ENCODE measurements at places on chromosomes 6 and 20. TPM values are rescaled to one million over a fixed set of nuclear protein-coding genes. Genes with fewer than 3 reads are reported as not detected.

The YTHDF1 gene
- total RNA-seq: 31.8 TPM

DNA sequence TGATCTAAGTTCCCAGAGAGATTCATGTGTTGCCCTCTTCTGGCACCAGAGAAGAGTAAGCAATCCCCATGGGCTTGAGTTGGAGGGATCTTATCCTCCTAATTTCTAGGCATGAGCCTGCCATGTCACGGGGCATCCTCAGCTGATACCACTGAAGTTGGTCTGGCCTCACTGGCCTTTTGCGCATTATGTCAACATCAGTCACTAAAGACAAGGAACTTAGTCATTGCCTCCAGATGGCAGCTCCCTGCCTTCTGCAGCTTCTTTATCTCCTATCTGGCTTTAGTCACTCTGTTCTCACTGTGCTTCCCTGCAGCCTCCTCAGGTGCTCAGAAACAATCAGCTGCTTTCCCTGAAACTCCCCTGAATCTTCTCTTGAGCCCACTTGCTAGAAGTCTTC is 312.2 kb downstream of the ADGRG6 start:
- no peaks in the 10 kb centered on the region for H3K27me3 ChIP-seq
- H3K36me3 ChIP-seq: no peaks in the 10 kb centered on the region
- no peaks in the 10 kb centered on the region for H3K4me1 ChIP-seq
- no peak overlapping the region for H3K27ac ChIP-seq

- H3K4me1 ChIP-seq: no peaks in the 10 kb centered on the region
- H3K4me3 ChIP-seq: no peak overlapping the region
- H3K36me3 ChIP-seq: no peaks in the 10 kb centered on the region
- no peak for DNase-seq
Observed at GRCh38 chr6:37588735-37589108, 89.0 kb upstream of the CCDC167 start.

The HUS1B gene
- 0.71 TPM for total RNA-seq

The SEMG1 gene
- not detected for total RNA-seq

- no peak overlapping the region for H3K27ac ChIP-seq
- no peaks in the 10 kb centered on the region for H3K4me1 ChIP-seq
- H3K27me3 ChIP-seq: no peaks in the 10 kb centered on the region
- no peaks in the 10 kb centered on the region for H3K36me3 ChIP-seq
- no peak overlapping the region for H3K4me3 ChIP-seq
Observed at GRCh38 chr20:10696650-10697049, 22.9 kb upstream of the JAG1 start.

- no peak overlapping the region for H3K4me3 ChIP-seq
- no peaks in the 10 kb centered on the region for H3K36me3 ChIP-seq
- no peaks in the 10 kb centered on the region for H3K4me1 ChIP-seq
- no peak for DNase-seq
Observed at GRCh38 chr6:149438855-149439254, 38.8 kb downstream of the SUMO4 start.

GRCh38 chr6:137210903-137211302 is 8.3 kb downstream of the IFNGR1 start:
- no peak for DNase-seq
- H3K27me3 ChIP-seq: no peaks in the 10 kb centered on the region
- peak overlapping the region; percentile 18 for H3K4me3 ChIP-seq
- H3K27ac ChIP-seq: peak overlapping the region; percentile 45
- peaks cover 3% of the 10 kb centered on the region for H3K36me3 ChIP-seq
- peaks cover 80% of the 10 kb centered on the region for H3K4me1 ChIP-seq

GRCh38 chr6:30259140-30260035 is 46.2 kb upstream of the TRIM26 start:
- peak; percentile 28 for DNase-seq
- peak overlapping the region; percentile 85 for H3K27ac ChIP-seq
- no peaks in the 10 kb centered on the region for H3K36me3 ChIP-seq
- H3K4me3 ChIP-seq: peak overlapping the region; percentile 91
- no peaks in the 10 kb centered on the region for H3K4me1 ChIP-seq

The CST1 gene
- total RNA-seq: not detected

DNA sequence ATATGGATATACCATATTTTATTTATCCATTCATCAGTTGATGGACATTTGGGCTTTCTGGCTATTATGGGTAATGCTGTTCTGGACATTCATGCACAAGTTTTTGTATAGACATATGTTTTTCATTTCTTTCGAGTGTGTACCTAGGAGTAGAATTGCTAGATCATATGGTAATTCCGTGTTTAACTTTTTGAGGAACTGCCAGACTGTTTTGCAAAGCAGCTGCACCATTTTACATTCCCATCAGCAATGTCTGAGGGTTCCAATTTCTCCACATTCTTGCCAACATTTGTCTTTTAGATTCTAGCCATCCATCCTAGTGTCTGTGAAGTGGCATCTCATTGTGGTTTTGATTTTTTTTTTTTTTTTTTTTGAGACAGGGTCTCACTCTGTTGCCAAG is 20.8 kb downstream of the SRC start:
- H3K4me3 ChIP-seq: no peak overlapping the region
- no peaks in the 10 kb centered on the region for H3K27me3 ChIP-seq
- H3K36me3 ChIP-seq: no peaks in the 10 kb centered on the region
- H3K27ac ChIP-seq: no peak overlapping the region
- peaks cover 9% of the 10 kb centered on the region for H3K4me1 ChIP-seq

The SLC2A10 gene
- total RNA-seq: 49.0 TPM

DNA sequence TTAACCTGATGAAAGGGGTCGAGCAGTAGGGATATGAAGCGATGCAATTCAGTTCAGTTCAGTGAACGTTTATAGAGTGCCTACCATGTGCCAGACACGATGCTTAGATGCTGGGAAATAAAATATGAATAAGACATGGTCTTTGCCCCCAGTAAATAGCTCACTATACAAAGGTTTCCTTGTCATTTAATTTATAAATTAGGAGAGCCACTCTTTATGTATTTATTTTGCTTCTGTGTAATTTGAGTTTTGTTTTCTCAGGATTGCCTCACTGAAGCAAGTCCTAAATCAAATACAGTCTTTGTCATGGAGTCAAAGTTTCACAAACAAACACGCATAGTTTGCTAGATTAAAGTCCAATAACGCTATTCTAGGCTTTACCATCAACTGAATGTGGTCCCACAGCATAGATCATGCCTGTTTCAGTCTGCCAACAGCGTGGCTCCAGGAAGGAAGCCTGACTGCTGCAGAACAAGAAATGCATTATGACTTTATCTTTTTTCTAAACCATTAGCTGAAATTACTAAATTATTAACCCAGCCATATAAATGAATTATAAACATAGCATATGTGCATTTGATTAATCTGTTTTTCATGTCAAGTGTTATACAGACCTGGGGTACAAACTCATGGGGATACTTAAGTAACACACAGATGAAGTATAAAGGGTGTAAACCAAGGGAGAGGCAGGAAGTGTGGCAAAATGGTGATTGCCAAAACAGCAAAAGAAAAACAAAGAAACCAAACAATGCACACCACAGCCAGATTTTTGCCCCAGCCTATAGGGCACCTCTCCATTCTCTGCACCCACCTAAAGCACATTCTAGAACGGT is 29.8 kb upstream of the CCN2 start:
- peaks cover 24% of the 10 kb centered on the region for H3K4me1 ChIP-seq
- DNase-seq: no peak
- no peaks in the 10 kb centered on the region for H3K36me3 ChIP-seq
- no peak overlapping the region for H3K4me3 ChIP-seq

DNA sequence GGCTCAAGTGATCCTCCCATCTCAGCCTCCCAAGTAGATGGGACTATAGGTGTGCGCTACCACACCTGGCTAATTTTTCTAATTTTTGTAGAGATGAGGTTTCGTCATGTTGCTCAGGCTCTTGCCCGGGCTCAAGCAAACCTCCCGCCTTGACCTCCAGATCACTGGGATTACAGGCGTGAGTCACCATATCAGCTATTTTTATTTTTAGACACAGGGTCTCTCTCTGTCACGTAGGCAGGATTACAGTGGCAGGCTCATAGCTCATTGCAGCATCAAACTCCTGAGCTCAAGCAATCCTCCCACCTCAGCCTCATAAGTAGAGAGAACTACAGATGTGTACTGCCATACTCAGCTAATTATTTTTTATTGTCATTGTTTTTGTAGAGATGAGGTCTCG is 41.7 kb downstream of the SLC23A2 start:
- peaks cover 3% of the 10 kb centered on the region for H3K4me1 ChIP-seq
- no peak overlapping the region for H3K4me3 ChIP-seq
- no peaks in the 10 kb centered on the region for H3K27me3 ChIP-seq
- no peaks in the 10 kb centered on the region for H3K36me3 ChIP-seq

The CDK5RAP1 gene
- total RNA-seq: 26.2 TPM

The DEFB132 gene
- total RNA-seq: not detected

The HEY2 gene
- total RNA-seq: 26.5 TPM

The NKX2-4 gene
- total RNA-seq: not detected

- H3K4me3 ChIP-seq: no peak overlapping the region
- H3K27me3 ChIP-seq: no peaks in the 10 kb centered on the region
- H3K27ac ChIP-seq: no peak overlapping the region
Observed at GRCh38 chr6:21064756-21065340, 528.7 kb upstream of the SOX4 start.
